ENCODE measurements at places on chromosomes 2 and 18.

DNA sequence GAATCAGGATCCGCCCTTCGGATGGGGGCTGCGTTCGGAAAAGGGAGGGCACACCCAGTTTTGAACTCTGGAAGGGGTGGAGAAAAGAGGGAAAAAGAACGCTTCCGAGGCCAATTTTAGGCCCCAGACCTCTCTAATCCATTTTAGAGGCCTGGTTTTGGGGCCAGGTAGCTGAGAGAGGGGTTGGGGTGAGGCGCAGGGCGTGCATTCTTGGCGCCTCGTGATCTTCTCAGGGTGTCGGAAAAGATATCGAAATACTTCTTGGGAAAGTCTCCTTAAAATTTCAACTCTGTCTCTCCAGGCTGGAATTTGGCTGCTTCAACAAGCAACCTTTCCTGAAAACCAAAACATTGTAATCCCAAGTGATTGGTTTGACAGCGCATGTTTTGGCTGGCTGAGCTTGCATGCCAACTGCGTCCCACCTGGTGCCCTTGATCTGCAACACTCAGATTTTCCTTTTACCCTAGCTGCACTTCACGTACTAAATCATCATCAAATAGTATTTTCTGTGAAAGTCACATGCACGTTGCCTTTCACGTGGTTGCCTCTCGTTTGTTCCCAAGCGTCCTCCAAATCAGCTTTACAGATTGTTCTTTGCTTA is 864 bp upstream of the XPO1 start:
- no peak for DNase-seq

GRCh38 chr2:113850687-113851086 is 39.2 kb upstream of the ACTR3 start:
- DNase-seq, result no peak

DNA sequence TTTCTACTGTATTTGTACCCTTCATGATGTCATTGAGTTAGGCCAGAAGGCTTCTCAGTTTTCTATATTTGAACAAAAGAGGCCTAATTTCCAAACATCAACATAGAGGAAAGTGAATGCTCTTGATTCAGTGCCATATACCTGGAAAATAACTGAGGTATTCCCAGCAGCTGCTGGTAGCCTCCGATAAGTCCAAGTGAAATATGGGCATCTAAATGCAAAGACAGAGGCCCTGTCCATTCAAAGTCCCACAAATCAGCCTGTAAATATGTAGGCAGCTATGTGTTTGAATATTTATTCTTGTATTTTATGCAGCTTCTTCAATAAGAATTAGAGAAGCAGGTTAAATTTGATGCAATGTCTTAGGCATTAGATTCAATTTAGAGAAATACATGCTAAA is 89.5 kb upstream of the DPP10 start:
- no peak for DNase-seq

DNA sequence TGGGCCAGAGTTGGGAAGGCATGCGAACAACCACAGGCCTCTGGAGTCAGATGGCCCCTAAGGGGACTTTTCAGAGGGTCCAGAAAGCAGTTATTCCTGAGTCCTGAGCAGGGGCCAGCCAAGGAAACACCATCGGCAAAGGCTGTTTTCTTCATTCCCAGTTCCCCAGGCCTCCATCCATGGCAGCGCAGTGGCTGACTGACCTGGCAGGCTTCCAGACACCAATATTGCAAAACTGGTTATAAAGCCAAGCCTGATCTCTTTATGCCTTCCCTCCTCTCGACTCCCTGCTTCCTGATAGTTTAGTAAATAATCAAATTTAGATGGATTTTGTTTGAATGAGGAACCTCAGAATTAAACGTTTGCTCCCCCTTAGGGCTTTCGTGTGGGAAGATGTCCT is 133.4 kb upstream of the ITGA6 start:
- DNase-seq, result no peak

GRCh38 chr2:230921806-230922595 is 3.0 kb downstream of the GPR55 start:
- DNase-seq, result peak; percentile 70

GRCh38 chr2:237662671-237663093 is 35.3 kb downstream of the LRRFIP1 start:
- peak; percentile 89 for DNase-seq

DNA sequence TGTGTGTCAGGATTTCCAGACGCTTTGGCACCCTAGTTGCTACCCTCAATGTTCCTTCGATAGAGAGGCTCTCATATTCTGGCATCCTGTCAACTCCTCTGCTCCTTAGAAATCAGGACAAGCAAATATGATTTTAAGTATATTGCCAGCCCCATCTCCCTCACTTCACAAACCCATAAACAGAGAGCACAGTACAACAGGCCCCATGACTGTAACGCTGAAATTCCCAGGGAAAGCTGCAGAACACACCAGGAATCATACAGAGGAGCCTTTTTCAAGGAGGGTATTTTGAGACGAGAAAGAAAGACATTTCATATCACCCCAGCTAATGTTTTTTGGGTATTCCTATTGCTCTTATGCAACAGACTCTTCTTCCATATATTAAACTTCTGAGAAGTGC is 162.9 kb downstream of the NAPG start:
- DNase-seq, result no peak

DNA sequence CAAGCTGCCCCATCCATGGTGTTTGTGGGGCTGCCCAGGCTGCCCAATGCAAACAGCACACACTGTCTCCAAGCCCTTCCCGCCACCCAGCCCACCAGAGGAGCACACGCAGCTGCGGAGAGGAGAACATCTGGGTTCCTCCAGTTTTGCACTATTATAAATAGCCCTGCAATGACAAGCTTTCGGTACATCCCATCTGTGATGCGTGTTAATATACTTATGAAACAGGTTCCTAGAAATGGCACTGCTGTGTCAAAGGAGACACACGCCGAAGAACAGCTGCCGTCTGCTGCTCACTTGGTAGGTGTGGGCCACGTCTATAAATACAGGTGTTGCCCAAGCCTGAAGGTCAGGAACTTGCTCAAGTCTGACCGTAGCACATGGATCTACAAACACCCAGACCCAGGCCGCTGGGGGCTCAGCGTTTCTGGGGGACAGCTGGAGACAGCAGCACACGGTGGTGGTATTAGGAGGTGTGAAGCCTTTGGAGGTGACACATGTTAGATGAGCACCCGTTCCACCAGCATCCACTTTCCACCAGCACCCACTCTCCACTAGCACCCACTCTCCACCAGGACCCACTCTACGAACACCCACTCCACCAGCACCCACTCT is 34.3 kb downstream of the PXDN start:
- no peak for DNase-seq

DNA sequence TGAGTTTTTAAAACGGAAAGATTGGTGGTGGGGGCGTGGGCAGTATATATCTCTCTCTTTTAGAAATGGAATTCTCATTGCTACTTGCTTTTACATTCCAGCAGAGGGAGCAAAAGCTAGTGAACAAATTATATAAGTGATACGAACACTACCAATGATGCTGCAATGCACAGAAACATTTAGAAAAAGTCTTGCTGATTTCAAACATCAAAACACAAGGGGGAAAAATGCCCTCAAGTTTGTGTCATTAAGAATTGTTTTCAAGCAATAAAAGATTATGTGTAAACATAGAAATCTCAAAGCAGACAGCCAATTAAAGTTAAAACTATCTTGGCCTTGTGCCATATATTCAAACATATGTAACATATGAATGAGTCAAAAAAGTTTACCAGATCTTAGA is 296.3 kb upstream of the KCNJ3 start:
- DNase-seq, result no peak

DNA sequence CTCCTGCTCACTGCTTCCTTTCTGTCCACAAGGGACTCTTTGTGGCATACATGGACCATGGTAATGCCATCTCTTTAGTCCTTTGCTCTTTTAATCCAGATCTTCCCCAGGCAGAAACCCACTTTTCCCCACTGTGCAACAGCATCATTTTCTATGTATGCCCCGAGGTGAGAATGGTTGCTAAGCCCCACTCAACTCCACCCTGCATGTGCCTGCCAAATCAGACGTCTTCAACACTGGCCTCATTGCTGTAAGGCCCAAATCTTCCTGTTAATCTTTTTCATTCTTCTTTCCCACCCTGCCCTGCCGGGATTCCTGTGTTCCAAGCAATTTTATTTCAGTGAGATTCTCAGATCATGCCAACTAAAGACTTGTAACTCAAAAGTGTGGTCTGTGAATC is 328.4 kb downstream of the PAX3 start:
- no peak for DNase-seq

DNA sequence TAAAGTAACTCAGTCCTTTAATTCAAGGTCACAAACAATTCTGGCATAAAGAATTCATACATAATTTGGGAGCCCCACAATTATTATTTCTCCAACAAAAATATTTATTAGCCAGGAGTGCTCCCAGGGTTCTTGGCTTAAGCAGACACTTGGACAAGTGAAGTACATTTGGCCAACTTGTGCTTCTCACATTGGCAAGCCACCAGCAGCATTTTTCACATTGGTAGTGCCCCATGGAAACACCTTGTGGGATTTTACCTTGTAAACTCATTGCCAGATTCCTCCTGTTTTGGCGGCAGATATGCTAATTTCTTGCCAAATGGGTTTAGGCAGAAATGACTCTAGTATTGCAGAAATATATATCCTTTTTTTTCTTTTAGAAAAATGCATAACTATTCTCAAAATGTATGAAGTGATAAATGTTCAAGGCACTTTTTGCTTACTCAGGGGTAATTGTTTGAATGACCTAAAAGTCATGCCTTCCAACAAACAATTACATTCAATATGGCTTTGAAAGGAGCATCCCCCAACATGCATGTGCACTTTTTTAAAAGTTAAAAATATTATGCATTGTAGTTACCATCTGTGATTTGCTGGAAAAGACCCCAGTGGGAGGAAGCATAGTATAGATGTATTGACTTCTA is 113.5 kb downstream of the CSRNP3 start:
- no peak for DNase-seq

DNA sequence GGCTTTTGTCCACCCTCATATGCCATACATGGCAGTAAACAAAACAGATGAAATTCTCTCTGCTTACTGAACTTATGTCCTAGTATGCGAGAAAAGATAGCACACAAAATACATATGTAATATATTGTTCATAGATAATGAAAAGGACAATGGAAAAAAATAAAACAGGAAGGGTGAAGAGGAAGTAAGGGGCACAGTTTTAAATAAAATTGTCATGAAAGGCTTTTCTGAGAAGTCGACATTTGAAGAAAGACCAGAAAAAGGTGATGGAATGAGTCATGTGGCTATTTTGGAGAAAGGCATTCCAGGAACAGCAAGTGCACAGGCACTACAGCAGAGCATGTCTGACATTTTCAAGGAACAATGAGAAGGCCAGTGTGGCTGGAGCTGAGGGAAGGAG is 56.4 kb downstream of the KCNH7 start:
- no peak for DNase-seq

DNA sequence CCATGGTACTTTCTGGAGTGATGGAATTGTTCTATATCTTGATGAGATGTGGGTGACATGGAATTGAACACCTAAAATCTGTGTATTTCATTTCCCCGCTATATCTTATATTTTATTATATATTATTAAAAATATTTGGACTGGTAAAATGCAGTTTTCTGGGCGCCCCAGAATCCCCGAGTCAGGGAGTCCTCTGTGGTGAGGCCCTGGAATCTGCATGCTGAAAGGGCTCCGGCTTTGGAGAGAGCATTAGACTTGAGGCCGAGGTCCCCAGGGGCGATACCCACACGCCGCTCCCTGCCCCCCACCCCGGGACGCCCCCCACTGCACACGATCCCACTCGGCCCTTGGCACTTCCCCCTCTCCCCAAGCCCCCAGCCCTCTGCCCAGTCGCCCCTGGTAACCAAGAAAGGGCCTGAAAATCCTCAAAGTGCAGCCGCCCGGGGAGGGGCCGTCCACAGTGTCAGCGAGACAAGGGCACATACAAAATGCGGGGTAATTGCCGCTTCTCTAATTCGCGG is 126.0 kb downstream of the ZFP36L2 start:
- DNase-seq, result no peak

- no peak for DNase-seq
These were observed 215.3 kb upstream of the SETBP1 start for GRCh38 chr18:44465381-44465841.

- DNase-seq, result no peak
These were observed 192.8 kb downstream of the ZNF407 start for GRCh38 chr18:74790451-74790850.
